ENCODE measurements at places on chromosomes 7 and 10.

- no peak for DNase-seq
These were observed 49.1 kb downstream of the KIF20B start for GRCh38 chr10:89750441-89750840.

DNA sequence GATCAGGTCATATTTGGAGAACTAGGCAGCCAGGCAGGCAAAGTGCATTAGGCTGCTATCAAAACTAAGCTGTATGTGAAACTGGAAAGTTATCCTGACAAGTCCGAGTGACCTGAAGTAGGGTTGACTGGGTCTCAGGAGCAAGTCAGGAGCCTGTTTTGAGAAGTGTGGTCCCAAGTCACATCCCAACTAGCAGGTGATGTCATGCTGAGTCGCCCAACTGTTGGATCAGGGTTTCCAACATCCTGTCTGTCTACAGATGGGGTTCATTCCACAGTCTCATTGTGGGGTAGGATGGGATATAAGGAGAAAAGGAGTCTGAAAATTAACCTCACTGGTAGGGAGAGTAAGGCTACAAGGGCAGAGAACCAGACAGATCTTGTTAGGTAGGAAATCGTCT lies 27.0 kb downstream of the SLC26A4 start:
- no peak for DNase-seq

DNA sequence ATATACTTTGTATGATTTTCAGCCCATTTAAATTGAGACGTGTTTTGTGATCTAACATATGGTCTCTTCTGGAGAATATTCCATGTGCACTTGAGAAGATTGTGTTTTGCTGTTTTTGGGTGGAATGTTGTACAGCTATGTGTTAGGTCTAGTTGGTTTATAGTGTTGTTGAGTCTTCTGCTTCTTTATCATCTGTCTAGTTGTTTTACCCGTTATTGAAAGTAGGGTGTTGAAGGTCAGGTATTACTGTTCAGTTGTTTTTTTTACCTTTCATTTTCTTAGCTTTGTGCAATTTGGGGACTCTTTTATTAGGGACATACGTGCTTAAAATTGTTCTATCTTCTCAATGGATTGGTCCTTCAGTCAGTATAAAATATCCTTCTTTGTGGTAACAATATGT lies 18.5 kb downstream of the SEPTIN7 start:
- no peak for DNase-seq

DNA sequence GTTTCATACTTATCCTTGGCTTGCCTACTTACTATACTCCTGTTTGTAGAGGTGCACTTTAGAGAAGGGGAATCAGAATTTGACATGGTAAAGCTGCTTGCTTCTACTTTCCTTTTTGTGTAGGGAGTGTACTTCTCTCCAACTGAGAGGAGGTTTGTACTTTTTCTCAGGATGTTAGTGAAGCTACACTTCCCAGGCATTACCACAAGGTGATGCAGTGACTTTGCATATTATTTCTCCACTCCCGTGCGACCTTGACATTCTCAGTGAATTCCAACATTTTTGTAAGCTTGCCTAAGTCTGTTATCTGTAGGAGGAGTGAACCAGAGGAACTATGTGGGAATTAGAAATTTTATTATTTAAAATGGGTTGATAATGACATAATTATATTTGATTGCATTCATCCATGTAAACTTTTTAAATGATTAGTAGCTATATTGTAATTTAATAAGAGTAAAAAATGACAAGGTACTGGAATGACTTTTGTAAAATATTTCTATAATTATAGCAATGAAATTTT lies 5.2 kb downstream of the TAX1BP1 start:
- DNase-seq, result peak; percentile 84

DNA sequence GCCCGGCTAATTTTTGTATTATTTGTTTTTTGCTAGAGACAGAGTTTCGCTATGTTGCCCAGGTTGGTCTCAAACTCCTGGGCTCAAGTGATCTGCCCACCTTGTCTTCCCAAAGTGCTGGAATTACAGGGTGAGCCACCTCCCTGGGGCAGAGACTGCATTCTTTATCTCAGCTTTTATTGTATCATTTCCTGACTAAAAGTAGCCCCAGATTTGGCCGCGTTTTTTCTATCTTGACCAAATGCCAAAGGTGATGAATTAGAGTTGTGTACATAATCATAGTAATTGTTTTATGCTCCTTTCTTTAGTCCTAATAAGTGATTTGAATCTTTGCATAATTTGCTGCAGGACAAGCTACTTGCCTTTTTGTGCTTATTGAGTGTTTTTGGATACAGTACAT lies 3.1 kb upstream of the SMNDC1 start:
- no peak for DNase-seq
